ENCODE measurements at places on chromosomes 3 and 15. TPM values are rescaled to one million over a fixed set of nuclear protein-coding genes. Genes with fewer than 3 reads are reported as not detected.

Gene PSTPIP1
- total RNA-seq, result 1.4 TPM

Gene TMEM158
- 8.7 TPM for total RNA-seq

Gene PLD1
- 24.2 TPM for total RNA-seq

Gene INSYN1
- 0.45 TPM for total RNA-seq

Gene PIERCE2
- total RNA-seq, result 2.1 TPM

Gene ECT2
- 9.5 TPM for total RNA-seq

Gene ILDR1
- not detected for total RNA-seq

Gene IL12A
- total RNA-seq, result 0.15 TPM

Gene SLC9A9
- 26.1 TPM for total RNA-seq

Gene LYZL4
- total RNA-seq, result 0.23 TPM

Gene HGD
- 0.12 TPM for total RNA-seq

Gene GOLGA8H
- total RNA-seq, result 0.30 TPM

Gene LPP
- total RNA-seq, result 33.3 TPM

Gene NOX5
- total RNA-seq, result 0.12 TPM

Gene PIGZ
- total RNA-seq, result 2.0 TPM

Gene KY
- total RNA-seq, result 1.9 TPM

Gene SPG21
- total RNA-seq, result 62.0 TPM

Gene CCR1
- not detected for total RNA-seq

Gene CELSR3
- 0.45 TPM for total RNA-seq

Gene CYP8B1
- not detected for total RNA-seq

Gene GPR27
- total RNA-seq, result 0.08 TPM

Gene GPX1
- 519 TPM for total RNA-seq

Gene CLDN11
- total RNA-seq, result 280 TPM

Gene GOLGA8J
- 0.12 TPM for total RNA-seq

Gene P3H2
- total RNA-seq, result 2.6 TPM

Gene AGBL1
- not detected for total RNA-seq

Gene PRTG
- total RNA-seq, result 0.70 TPM

Gene TTC21A
- 2.0 TPM for total RNA-seq

Gene RBP2
- total RNA-seq, result not detected

Gene SMAD6
- 92.1 TPM for total RNA-seq

Gene DLG1
- 53.3 TPM for total RNA-seq

Gene PGBD4
- 1.5 TPM for total RNA-seq

Gene SH2D7
- total RNA-seq, result not detected

Gene RAD51
- 3.2 TPM for total RNA-seq

Gene RASL12
- 4.1 TPM for total RNA-seq

Gene ERC2
- total RNA-seq, result 0.47 TPM

Gene MAGEL2
- total RNA-seq, result under 0.01 TPM

Gene CHMP2B
- total RNA-seq, result 19.4 TPM

Gene SLC25A20
- total RNA-seq, result 26.5 TPM

Gene ATP13A5
- total RNA-seq, result not detected

Gene PTX3
- total RNA-seq, result 809 TPM

Gene MORF4L1
- total RNA-seq, result 194 TPM

Gene ANKUB1
- not detected for total RNA-seq

Gene SMCO1
- not detected for total RNA-seq

Gene UBE3A
- total RNA-seq, result 55.2 TPM

Gene HCN4
- total RNA-seq, result not detected

Gene HES1
- 24.2 TPM for total RNA-seq

Gene ZNF774
- total RNA-seq, result 1.7 TPM

Gene GABRG3
- not detected for total RNA-seq

Gene KLF13
- 22.4 TPM for total RNA-seq

Gene HYKK
- total RNA-seq, result 0.70 TPM

Gene SPATA12
- under 0.01 TPM for total RNA-seq

Gene THPO
- total RNA-seq, result 0.12 TPM

Gene CNTN4
- total RNA-seq, result 0.12 TPM

Gene LPCAT4
- total RNA-seq, result 7.7 TPM

Gene MEX3B
- 2.6 TPM for total RNA-seq

Gene LRRC31
- total RNA-seq, result not detected

Gene CPA3
- total RNA-seq, result not detected

Gene TGM4
- total RNA-seq, result 0.15 TPM

Gene PLOD2
- 88.5 TPM for total RNA-seq

All from smooth muscle cell of the coronary artery (primary cell).